Hematopoietic multipotent progenitor cell treated with erythropoietin and hydrocortisone succinate and interleukin-3 and kit ligand, for 17 days (in vitro differentiated cells): ENCODE measurements at places on chromosomes 11 and 22.

GRCh38 chr22:26289611-26290101, 120.4 kb downstream of the SEZ6L start:
- no peak for DNase-seq

DNA sequence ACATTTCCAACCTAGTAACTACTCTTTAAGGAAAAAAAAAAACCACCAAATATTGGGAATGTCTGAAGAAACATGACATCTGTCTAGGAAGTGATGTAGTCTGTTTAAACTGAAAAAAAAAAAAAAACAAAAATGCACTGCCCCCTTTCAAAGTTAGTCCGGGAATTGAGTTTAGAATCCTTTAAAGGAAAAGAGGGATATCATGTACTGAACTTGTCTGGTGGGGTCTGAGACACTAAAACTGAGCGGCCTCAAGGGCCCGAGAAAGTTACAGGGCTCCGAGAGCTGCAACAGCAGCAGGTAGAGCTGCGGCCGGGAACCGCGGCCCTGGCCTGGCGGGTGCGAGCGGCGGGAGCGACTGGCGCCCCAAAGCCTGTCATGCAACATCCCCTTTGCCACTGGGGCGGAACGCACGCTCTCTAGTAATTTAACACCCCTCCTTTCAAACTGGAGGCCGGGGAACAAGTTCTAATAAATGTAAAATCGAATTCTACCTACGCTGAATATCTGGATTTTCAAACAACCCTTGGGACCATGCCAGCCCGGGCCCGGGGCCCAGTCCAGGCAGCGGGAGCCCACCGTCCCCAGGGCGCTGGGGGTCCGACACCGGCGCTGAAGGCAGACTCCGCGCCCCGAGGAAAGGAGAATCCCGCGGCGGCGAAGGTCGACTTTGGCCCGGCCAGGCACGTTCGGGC, 736 bp downstream of the RDX start:
- peak; percentile 44 for DNase-seq

DNA sequence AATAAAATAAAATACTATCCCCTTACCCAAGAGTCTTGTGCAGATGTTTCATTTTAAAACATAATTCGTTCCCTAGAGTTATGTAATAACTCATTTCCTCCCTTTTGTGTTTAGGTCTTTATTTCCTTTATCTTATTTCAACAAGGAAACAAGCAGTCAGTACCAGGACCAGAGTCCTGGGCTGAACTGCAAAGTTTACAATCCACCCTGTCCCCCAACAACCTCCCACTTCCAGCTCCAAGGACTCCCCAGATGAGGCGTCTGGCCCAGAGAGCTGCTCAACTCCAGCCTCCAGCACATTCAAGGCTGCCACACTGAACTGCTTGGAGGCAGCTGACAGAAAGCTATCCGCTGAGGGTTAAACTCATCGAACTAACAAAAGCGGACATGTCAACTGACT, 4.5 kb downstream of the POLDIP3 start:
- no peak for DNase-seq

DNA sequence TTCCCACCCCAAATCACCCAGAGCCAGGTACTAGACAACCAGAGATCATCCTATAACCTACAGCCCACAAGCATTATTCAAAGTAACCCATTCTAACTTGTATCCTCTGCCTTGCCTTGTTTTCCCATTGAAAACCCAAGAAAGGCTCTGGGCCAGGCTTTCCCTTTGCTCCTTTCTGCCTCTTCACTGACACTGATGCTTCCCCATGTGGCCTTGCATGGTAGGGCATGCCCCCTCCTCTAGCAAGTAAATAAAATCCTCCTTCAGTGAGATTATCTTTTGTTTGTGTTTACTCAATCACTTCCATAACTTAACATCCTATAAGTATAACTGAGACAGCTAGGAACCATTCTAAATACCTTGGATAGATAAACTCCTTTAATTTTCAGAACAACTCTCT, 65.6 kb upstream of the FAR1 start:
- DNase-seq = no peak

DNA sequence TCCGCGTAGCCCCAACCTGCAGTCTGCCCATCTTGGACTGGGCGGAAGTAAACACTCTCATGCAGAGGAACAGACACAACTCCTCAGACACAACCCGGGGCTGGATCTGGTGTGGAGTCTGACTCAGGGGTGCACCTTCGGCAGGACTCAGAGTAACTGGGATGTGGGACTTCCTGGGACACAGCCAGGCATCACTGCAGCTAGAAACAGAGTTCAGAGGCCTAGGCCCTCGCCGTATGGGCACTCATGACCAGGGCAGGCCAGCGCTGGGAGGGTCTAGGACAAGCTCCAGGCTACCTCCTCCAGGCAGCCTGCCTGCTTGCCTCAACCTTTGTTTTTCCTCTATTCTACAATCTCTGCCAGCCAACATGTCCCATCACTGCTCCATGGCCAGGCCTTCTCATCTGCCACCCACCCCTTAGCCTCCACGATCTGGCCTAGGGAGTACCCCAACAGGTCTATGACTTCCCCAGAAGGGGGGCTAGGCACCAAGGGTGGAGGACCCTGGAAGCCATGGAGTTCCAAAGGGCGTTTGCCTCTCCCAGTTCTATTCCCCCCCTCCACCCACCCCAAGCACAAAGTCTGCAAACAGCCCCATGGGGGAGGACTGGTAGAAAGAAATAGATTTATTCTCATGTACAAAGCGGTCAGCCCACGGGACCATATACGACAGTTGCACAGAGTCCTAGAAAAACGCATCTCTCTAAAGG, 98.5 kb downstream of the PDE2A start:
- no peak for DNase-seq

DNA sequence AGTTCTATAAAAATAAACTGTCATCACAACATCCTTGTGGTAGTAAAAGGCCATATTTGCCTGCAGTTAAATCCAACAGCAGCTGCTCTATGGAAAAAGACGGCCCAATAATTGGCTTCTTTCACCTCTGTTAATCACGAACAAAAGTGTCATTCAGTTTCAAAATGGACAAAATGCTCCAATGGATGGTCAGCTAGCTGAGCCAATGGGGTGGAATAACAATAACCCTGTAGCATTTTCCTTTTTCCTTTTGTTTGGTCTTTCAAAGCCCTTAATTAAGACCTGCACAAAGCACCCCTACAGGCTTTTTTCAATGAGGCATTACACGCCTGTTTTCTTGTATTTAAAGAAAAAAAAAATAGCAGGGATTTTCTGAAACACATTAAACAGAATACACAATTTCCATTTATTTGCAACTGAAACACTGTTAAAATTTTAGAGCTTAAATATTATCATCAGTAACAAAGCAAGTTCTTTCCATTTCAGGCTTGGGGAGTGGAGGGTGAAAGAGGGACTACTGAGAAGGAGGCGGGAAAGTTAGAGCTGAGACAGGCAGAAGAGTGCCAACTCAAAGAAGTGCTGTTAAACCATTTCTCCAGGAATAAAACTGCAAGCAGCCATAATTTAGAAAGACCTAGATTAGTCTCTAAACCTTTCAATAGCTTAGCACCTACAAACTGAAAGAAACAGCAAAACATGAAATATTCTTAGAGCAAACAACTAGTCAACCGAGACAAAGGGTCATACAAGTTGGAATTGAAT, 28.7 kb downstream of the LGR4 start:
- DNase-seq = no peak

GRCh38 chr11:34358258-34358727, 483 bp upstream of the ABTB2 start:
- DNase-seq = peak; percentile 46
